ENCODE measurements at places on chromosomes 5 and 9. TPM values are rescaled to one million over a fixed set of nuclear protein-coding genes. Genes with fewer than 3 reads are reported as not detected.

GRCh38 chr5:96648593-96648992 is 13.6 kb upstream of the CAST start:
- DNase-seq = no peak

DNA sequence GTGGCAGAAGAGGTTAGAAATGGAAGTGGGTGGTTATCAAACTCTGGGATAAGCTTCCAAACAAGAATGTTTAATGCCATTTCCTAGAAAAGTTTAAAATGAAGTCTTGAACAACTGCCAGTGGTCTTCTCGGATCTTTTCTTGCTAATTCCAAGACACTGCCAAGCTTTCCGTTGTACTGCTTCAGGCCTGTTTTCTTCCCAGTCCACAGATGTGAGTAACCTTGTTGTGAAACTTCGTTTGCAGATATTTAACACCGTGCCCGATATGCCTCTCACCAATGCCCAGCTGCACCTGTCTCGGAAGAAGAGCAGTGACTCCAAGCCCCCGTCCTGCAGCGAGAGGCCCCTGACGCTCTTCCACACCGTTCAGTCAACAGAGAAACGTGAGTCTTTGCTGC is 269.8 kb downstream of the NR3C1 start:
- DNase-seq = no peak

KIF20A gene
- 35.7 TPM for total RNA-seq

DNA sequence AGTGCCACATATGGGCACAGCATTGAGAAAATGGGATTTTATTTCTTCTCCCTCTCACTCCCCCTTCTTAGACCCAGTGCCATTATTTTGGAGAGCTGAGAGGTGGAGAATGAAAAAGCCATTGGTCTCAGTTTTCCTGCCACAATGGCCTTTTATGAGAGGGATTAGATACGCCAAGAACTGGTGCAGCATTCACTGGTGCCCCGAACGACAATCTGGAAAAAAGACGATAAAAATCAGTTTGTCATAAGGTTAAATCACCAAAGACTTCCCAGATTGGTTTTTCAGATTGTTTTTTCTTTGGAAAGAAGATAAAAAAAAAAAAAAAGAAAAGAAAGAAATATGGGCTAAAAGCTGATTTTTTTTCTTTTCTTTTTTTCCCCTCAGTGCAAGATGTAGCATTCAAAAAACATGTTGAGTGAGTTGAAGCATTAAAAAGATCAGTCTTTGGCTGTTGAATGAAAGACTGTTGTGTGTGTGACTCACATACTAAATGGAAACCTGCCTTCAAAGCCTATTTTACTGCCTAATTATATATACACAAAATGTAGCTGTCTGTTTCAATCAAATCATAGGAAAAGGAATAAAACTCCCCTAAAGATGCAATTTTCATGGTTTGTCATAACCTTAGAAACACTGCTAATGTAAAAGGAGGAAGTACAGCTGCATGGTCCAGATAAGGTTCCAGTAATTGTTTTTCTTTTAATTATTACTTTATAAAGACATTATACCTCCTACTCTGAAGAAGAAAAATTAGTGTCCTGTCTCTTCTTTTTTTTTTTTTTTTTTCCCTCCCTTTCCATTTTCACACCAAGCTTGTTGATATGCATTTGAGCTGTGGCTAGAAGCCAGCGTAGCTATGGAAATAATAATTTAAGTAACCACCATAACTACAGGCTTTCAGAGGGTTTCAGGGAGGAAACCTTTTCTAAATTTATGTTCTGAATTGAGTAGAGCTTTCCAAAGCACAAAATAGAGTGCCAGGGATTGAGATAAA is 27.2 kb upstream of the ZNF608 start:
- no peak for DNase-seq

HSD17B3 gene
- total RNA-seq = not detected

PCDHB15 gene
- total RNA-seq = 1.8 TPM

PCAT7 gene
- total RNA-seq = 2.5 TPM

- DNase-seq = no peak
These were observed 841.9 kb upstream of the ACO1 start for GRCh38 chr9:31542384-31543055.

GRCh38 chr5:176413255-176413565 is 3.1 kb downstream of the CLTB start:
- no peak for DNase-seq

DNA sequence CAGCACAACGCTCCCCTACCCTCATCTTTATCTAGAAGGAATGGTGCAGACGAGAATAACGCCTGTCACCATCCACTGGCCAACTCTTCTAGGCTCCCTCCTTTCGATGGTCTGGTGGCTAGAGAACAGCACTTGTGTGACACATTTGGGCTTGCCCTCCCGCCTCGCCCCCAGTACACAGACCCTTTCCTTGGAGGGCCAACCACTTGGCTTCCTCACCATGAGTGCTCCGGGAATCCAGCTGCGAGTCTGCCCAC is 1.4 kb downstream of the GNAQ start:
- peak; percentile 55 for DNase-seq

TTF1 gene
- total RNA-seq = 11.1 TPM

DNA sequence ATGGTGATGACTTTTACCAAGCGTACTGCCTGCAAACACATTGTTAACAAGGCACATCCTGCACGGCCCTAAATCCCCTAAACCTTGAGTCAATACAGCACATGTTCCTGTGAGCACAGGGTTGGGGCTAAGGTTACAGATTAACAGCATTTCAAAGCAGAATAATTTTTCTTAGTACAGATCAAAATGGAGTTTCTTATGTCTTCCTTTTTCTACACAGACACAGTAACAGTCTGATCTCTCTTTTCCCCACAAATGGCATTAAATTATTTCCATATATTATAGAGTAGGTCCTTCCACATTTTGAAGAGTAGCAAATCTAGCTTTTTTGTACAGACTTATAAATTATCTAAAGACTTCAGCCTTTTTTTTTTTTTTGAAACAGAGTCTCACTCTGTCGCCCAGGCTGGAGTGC is 1.6 kb upstream of the TMEM141 start:
- DNase-seq = no peak

GRCh38 chr9:106622164-106622487 is 240.8 kb upstream of the ZNF462 start:
- no peak for DNase-seq

GRCh38 chr5:95619096-95619495 is 791 bp upstream of the GPR150 start:
- no peak for DNase-seq

- DNase-seq = no peak
These were observed 499.2 kb downstream of the CDH18 start for GRCh38 chr5:19488786-19489185.

- DNase-seq = no peak
These were observed 76.9 kb upstream of the ADAMTSL1 start for GRCh38 chr9:18397076-18397475.

GLDC gene
- total RNA-seq = 1.1 TPM

DNA sequence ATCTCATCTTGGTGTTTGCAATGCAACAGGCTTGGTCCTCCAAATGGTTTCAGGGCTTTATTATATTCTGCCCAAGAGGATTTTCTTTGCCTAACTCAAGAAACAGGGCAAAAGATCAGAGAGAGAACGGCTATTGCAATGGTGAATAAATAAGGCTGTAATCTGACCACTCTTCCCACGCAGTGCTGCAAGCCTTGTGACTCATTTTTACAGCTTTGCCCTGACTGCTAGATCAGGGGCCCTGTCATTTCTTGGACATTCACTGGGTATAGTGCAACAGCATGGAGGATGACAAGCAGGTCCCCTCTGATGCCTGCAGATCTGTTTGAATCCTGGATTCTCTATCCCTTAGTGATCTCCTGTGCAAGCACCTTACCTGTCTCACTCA is 459.1 kb downstream of the EBF1 start:
- no peak for DNase-seq

- no peak for DNase-seq
These were observed 128.8 kb downstream of the TMC1 start for GRCh38 chr9:72650206-72650605.

DNA sequence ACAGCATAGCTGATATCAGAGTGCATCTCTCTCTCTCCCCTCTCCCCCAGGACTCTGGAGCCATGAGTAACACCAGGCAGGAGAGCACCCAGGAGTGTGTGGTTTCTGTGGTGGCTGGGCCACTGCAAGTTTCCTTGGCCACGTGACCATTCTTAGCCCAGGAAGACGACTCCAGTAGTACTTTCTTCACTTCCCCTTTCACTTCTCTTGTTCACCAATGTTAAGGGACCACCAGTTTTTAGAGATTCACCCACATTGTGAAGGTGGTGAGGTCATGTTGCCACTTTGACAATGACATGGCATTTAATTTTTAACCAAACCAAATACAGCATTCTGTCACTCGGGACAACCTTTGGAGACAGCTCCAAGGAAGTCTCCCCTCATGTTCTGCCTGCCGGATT is 17.9 kb upstream of the DAPK1 start:
- DNase-seq = no peak

GRCh38 chr5:150557509-150557872 is 49.6 kb downstream of the NDST1 start:
- no peak for DNase-seq

DNA sequence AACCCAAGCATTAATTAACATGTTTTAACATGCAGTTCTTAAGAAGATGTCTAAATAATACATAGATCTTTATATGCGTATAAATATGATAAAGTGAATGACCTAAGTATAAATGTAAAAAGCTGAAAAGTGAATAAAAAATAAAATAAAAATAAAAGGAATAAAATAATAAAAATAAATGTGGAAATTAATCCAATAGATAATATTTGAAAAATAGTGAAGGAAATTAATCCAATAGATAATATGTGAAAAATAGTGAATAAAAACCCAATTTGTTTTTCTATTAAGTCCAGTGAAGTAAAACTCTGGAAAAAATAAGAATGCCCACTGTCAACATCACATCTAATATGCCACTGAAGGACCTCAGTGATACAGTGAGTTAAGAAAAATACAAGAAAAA is 180.6 kb upstream of the SLC27A6 start:
- no peak for DNase-seq

HRH2 gene
- total RNA-seq = 0.82 TPM

- no peak for DNase-seq
These were observed 56.0 kb downstream of the PLK2 start for GRCh38 chr5:58403822-58404433.

DNA sequence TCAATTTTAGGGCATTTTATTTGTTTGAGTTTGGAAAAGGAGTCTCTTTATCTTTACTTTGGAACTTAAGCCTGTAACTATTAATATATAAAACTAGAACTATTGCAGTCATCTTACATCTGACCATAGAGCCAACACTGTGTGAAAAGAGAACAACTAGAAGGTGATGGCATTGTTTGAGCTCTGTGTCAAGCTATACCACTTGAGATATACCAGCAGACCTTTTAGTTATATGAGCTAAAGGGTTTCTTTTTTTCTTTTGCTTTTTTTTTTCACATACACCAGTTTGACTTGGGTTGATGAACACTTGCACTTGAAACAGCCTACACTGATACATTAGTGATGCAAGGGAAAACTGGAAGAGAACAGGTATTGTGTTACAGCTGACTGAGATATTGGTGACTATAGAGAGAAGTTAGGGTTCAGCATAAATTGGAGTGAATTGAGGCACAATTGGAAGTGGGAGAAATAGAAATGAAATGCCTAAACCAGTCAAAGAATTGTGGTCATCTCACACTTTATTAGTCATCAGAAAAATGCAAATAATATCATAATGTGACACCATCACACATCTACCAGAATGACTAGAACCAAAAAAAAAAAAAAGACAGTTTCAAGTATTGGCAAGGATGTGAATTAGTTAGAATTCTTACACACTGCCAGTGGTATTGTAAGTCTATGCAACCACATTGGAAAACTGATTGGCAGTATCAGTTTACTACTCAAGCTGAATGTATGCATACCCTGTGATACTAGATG is 60.9 kb downstream of the ADRB2 start:
- DNase-seq = no peak

STPG3 gene
- not detected for total RNA-seq

Measured in colonic mucosa (tissue), 4 donors.